Activated T-helper 9 cell treated with anti-CD3 and anti-CD28 coated beads, Interleukin-2, amount 50 U/mL, for 16 hours (primary cell): ENCODE measurements at places on chromosomes 16 and 17.

GRCh38 chr16:50490828-50491227, 57.4 kb upstream of the NKD1 start:
- no peak for DNase-seq

GRCh38 chr17:64236827-64237403, 26.1 kb downstream of the TEX2 start:
- no peak for DNase-seq

GRCh38 chr16:21659124-21659523, 4.6 kb upstream of the OTOA start:
- DNase-seq = no peak

DNA sequence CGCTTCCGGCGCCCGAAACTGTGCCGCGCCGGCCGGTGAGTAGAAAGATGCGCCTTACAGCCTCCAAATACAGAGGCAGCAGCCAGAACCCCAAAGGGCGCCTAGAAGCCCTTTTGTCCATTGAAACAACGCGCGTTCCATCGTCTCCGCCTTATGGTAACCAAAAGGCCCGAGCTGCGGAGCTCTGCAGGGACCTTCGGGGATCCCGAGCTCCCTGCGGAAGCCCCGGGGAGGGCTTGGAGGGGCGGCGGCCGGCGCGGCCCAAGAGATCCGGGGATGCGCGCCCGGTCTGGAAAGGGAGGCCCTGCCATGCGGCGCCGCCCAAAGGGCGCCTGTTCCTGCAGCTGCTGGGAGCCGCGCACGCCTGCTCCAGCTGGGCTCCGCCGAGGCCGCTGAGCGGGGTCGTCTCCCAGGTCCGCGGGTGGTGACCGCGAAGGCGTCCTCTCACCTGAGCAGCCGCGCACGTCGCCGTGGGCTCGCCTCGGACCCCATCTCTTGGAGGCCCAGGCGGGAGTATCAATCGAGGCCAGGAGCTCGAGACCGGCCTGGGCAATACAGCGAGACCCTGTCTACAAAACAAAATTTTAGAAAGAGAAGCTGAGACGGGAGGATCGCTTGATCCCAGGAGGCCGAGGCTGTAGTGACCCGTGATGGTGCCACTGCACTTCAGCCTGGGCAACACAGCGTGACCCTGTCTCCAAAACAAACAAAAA, 742 bp upstream of the FBXO31 start:
- no peak for DNase-seq

GRCh38 chr16:56066617-56067016, 124.7 kb upstream of the GNAO1 start:
- DNase-seq = no peak

DNA sequence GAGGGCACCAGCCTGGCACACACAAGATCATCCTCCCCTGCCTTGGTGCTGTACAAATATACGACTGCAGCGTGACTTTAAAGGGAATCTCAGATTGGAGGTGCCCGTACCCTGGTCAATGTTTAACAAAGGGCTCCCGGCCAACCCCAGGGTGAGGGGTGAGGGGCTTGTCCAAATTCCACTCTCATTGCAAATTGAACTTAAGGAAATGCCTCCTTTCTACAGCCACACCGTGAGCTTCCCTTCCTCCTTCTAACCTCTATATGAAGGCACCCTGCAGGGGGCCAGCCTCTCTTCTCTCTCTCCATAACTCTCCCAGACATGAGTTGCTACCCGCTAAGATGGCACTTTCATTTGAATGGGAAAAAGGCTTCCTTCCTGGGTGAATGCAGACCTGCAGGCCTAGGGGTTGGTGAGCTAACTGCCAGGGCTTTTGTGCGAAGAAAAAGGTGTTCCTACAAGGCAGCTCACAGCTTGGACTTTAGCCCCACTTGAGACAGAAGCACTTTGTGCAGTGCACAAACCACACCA, 76.6 kb downstream of the IRF8 start:
- no peak for DNase-seq

DNA sequence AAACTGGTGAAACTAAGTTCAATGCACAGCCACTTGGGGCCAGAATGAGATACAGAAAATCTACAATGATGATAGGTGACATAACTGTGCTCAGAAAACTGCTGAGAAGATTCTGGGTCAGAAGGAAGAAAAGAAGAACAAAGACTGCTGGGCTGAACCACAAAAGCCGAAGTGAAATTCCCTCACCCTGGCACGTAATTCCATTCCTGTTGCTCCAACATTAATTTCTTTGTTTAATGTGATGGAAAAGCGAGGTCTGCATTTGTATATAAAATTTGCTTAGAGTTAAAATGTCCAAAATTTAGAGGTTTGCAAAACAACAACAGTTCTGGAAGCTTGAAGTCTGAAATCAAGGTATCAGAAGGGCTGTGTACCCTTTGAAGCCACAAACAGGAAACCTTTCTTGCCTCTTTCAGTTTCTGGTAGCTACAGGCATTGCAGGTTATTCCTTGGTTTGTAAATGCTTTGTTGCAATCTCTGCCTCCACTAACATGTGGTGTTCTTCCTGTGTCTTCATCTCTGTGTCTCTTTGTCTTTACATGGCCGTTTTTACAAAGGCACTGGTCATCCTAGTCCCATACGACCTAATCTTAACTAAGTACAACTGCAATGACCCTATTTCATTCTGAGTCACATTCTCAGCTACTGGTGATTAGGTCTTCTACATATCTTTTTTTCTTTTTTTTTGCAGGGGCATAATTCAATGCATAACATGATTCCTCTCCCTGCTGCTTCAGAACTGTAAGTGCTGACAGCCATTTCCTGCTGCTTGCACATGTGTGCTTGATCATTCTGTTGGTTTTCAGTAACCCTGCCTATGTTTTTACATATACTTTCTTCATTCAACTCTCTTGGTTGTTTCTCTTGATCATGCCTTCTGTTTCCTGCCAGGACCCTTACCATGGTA, 603.0 kb upstream of the CDH8 start:
- DNase-seq = no peak

- DNase-seq = no peak
Measured at GRCh38 chr17:630801-631200, 83.8 kb downstream of the VPS53 start.

DNA sequence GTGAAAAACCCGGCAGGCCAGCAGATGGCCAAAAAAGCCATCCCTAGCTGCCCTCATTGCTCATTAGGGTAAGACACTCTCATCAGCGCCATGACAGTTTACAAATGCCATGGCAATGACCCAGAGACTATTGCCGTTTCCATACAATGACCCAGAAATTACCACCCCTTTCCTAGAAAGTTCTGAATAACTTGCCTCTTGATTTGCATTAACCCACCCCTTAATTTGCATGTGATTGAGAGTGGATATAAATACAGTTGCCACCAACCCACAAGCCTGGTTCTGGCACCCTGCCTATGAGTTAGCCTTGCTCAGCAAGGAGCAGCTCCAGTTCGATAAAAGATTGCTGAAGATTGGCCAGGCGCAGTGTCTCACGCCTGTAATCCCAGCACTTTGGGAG, 16.1 kb upstream of the C16orf54 start:
- no peak for DNase-seq

- DNase-seq = peak; percentile 63
Measured at GRCh38 chr17:50944054-50944901, 78.1 kb upstream of the TOB1 start.

DNA sequence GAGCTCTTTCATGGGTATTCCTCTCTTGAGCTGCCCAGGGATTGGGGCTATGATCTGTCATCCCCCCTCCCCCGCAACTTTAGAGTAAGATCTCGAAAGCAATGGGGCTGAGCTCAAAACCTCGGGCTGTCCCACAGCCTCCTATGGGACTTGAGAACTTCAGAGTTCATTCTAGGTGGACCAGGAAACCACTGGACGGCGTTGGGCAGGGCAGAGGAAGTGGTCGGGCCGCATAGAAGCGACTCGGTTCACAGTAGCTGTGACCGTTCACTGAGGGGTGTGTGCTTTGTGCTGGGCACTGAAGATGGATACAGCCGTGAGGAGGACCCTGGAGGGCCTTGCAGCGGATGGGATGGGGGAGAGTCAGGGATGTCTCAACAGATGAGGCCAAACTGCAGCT, 292.0 kb downstream of the CPPED1 start:
- no peak for DNase-seq

- DNase-seq = no peak
Measured at GRCh38 chr16:27597361-27597760, 47.4 kb downstream of the KATNIP start.

DNA sequence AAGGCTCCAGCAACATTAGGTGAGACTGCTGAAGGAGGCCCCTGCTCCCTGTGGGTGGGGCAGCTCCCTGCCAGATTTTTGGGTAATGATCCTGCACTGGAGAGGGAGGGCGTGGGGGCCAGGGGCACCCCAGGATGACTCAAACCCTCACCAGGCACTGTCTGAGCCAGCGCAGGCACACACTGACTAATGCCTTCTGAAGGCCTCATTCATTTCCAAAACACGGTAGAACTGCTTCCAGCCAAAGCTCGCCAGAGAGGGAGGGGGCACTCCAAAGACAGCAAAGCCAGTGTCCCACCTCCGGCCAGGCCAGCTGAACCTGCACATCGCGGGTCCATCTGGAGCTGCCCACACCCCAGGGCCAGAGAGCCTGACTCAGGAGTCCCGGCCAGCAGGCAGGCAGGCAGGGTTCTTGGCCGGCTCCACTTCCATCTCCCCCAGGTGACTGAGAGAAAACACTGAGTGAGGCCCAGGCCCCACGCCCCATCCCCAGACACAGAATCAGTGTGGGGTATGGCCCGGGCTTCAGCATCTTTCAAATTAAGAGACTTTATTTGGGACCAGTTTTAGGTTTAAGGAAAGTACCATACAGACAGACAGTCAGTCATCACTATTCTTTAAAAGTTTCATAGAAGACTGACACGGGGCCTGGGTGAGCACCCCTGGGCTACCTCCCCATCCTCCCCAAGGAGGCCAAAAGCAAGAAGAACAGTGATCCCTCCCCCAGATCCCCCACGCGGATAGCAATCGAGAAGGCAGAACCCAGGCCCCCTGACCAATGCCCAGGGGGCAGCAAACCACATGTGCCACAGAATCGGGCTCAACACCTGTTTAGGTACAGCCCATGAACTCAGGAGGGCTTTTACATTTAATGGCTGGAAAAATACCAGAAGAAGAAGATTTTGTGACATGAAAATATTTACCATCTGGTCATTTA, 2.3 kb downstream of the PIEZO1 start:
- peak; percentile 77 for DNase-seq

- DNase-seq = no peak
Measured at GRCh38 chr16:89564476-89565255, 4.2 kb downstream of the RPL13 start.

DNA sequence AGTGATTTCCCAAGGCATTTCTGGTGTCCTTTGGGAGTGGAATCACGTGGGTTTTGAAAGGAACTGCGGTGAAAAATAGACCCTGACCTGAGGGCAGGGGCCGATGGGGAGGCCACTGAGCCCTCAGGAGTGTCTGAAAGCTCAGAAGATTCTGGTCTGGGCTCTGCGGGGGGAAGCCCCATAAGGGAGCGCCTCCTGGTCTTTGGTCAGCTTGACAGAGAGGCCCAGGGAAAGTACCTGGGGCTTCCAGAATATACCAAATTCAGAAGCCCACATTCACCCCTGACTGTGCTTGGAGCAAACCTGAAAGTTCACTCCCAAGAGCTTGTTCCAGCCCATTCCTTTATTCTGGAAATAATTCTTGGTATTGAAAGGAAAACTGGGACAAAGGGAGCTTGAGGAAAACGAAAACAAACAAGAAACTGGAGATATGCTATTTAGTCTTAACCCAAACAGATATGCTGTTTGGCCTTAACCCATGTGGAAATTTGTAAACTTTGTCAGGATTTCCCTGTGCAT, 23.2 kb upstream of the NAGLU start:
- no peak for DNase-seq

DNA sequence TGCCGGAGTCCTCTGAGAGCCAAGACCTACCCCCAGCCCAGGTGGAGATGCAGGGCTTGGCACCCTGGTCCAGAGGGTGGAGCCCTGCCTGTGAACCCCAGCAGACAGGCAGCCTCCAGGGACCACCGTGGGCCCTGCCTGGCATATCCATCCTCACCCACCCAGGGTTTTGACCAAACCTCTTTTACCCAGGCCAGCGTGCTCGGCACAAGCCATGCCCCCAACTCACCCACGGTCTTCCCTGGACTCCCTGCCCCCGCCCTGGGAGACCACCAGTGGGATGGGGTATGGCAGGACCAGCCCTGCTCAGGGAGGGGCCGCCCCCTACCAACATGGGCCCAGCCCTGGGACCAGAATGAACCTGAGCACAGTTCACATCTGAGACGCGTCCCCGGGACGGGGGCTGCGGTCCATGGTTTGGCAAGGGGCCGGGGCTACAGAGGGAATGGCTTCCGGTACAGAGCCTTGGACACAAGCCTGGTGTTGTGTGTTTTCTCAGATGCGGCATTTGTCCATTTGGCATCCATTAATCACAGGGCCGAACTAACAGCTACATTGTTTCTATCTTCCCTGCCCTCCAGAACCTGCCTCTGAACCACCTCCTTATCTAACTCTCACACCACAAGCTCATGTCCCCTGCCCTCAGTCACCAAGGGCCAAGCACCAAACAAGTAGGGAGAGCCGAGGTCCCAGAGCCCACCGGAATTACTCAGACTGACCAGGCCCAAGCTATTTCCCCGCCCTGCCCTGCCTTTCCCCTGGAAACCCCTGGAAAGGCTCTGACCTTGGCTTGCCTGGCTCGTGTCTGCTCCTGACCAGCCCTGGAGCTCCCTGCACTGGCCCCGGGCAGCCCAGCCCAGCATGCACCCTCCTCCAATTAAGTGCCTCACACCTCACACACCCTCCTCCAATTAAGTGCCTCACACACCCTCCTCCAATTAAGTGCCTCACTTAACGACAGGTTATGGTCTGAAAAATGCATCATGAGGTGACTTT, 14.1 kb downstream of the HS3ST6 start:
- no peak for DNase-seq

- no peak for DNase-seq
Measured at GRCh38 chr17:17252149-17252661, 15.2 kb upstream of the FLCN start.

- DNase-seq = no peak
Measured at GRCh38 chr17:56708220-56708558, 114.7 kb downstream of the NOG start.

DNA sequence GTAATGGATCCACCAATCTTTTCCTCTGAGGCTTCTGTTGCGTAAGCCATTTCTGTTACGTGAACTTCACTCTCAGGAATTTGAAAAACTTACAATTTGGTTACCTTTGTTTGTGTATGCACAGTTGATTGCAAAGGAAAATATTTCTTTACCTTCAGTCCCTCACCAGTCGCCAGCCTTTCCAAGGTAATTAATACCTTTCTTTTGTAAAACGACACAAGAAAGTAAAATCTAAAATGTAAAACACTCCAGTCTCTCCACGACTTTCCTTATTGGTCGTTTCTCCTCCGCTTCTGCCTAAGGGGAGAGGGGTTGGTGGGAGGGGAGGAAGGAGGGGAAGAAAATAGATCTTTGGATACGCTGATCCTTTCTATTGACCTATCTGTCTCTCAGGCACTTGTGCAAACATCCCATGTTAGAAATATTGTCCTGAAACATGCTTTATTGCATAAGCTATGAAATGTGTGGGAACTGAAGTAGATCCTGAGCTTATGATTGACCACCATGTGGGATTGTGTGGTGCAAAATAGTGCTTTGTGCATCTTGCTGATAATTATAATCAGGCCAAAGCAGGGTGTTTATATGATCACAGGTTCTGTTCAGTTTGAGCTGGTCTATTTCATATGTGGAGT, 32.4 kb upstream of the EFCAB13 start:
- no peak for DNase-seq
